ENCODE measurements at places on chromosomes 3 and 15. TPM values are rescaled to one million over a fixed set of nuclear protein-coding genes. Genes with fewer than 3 reads are reported as not detected.

DNA sequence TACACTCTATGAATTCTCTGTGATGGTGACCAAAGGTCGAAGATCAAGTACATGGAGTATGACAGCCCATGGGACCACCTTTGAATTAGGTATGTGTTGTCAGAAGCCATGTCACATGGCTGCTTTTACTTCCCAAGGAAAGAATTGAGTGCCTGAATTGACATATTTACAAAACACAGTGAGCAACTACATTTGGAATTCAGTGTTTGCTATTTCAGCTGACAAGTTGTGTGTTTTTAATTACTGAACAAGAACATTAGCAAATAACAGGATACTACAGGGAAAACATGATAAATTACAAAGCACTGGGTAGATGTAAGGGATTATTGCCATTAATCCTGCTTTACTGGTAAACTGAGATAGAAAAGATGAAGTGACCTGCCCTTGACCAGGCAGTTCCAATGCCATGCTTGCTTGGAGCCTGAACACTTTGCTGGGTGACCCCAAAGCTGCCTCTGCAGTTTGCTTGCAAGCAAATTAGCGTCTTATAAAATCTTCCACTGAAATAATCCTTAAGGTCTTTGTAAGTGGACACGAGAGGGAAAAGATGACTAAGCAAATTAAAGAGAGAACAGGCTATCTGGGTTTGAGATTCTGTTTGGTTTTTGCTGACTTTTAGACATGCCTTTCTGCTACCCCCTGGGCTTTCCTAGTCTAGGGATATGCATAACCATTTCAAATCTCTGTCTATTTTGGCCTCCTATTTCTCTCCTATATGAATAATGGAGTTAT, 98.2 kb downstream of the HCN4 start:
- no peak for DNase-seq

- DNase-seq, result no peak
Measured at GRCh38 chr15:34292621-34293020, 45.0 kb downstream of the SLC12A6 start.

- no peak for DNase-seq
Measured at GRCh38 chr15:61299075-61299763, 70.1 kb upstream of the RORA start.

DNA sequence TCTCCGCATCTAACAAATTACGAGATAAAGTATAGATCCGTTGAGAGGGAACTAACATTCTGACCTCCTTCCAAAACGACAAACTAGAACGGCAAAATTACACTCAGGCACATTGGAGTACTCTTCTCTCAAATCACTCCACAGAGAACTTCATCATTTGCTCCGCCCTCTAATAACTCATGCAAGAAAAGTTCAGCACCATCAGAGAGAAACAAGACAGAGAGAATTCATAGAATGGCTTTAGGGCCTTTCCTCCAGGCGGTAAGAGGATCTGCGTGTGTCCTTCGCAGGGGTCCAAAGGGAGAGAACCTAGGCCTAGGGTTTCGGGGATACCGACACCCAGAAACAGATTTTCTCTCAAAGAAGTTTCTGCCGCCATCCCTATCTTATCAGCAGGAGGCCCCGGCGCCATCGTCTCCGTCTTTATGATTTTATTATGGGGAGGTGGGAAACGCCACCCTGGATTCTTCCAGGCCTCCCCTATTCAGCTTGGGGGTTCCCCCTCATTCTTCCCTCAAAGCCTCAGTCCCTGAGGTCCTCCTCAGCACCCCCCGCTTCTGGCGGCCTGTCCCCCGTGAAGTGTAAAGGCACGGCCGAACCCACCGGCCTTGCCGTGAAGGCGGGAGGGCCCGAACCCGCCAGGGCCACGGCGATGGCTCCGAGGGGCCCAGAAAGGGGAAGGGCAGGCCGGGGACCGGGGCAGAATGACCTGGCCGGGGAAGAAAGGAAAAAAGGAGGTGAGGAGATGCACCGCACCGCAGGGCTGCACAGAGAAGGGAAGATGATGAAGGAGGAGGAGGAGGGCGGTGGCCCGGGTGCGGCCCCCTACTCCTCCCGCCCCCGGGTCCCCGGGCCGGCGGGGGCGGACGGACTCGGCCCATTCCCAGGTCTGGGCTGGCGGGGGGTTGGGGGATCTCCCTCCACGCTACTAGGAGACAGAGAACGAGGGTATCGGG, 768 bp downstream of the UBXN7 start:
- DNase-seq, result peak; percentile 36

GRCh38 chr3:13874891-13875290, 5.0 kb downstream of the WNT7A start:
- no peak for DNase-seq

GRCh38 chr3:133410191-133410892, 10.5 kb downstream of the BFSP2 start:
- no peak for DNase-seq

GRCh38 chr3:172877011-172877410, 126.5 kb downstream of the ECT2 start:
- DNase-seq, result no peak

DNA sequence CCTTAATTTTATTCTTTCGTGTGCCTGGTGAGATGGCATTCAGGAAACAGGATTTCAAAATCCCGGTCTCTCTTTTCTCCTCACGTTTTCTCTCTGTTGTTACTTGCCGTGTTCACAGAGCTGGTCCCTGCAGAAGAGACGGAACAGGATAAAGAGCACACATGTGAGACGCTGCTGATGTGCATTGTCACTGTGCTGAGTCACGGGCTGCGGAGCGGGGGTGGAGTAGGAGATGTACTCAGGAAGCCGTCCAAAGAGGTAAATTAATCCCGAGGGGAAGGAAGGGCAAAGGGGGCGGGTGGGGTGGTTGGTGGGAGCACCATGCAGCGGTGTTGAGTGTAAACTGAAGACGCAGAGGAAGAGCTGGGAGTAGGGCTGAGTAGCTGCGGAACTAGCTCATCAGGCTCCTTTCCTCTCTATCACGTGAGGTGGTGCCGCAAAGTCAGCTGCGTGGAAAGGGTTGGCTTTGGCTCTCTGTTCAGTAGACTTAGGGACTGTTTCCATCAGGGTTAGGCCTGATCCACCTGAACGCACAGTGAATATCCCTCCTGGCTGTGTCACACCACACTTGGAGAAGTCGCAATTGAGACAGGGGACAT, 164.8 kb upstream of the BHLHE40 start:
- DNase-seq, result no peak

- DNase-seq, result no peak
Measured at GRCh38 chr15:99564221-99565048, 1.3 kb upstream of the MEF2A start.

DNA sequence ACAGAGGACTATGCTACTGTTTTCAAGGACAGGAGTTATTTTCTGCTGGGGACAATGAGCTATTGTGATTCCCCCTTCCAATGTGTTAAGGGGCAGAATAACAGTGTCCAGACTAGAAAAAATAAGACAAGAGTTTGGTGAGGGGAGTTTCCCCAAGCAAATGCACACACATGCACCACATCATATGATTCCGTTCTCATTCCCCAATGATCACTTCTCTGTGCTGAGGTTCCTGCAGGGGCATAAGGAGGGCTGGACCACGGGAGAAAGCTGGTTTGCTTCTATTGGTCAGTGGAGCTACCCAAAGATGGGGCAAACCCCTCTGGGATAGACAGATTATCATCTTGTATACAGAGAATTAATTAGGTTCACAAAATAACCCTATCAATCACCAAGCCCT, 80.6 kb downstream of the RBPMS2 start:
- DNase-seq, result no peak

DNA sequence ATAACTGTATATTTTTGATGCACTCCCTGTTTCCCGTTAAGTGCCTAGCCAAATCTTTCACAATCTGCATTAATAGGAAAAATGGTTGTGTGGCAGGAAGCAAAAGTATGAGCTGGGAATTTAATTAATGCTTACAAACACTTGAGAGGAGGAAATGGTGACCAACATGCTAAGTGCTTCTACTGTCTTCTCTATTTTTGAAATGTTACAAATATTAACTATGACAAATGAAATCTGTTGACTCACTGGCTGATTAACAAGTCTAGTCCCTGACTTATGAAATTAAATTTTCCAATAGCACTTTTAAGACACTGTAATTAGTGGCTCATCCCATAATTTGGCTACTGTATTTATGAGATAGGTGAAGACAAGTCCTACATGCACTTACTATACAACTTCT, 446.9 kb upstream of the DPPA4 start:
- no peak for DNase-seq

DNA sequence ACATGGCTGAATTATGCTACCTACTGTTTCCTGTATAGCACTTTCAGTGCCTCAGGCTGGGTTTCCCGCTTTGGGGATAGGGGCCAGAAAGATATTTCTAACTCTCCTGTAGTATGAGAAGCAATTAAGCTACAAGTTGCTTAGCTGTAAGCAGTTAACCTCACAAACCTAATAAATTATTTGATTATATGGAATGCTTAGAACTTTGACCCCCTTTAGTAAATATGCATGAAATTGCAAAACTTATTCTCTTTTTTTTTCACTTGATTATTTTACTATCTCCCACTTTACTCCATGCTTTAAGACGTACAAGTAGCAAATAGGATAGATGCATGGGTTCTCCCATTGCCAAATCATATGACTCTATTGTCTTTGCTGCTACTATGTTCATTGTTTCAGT, 27.5 kb upstream of the CHMP2B start:
- DNase-seq, result no peak

- no peak for DNase-seq
Measured at GRCh38 chr3:195153130-195153529, 117.8 kb downstream of the XXYLT1 start.

Gene VWA5B2
- total RNA-seq, result not detected

Gene EFCC1
- total RNA-seq, result 0.18 TPM

Gene CACNA2D2
- total RNA-seq, result 0.70 TPM

Gene USF3
- total RNA-seq, result 13.5 TPM

Gene LEKR1
- 2.4 TPM for total RNA-seq

Gene DUOXA2
- not detected for total RNA-seq

Data from activated naive CD8-positive, alpha-beta T cell treated with anti-CD3 and anti-CD28 coated beads for 36 hours (primary cell).